ENCODE measurements at places on chromosomes 1 and 21.

GRCh38 chr1:195899762-195900352 is 708.4 kb downstream of the KCNT2 start:
- DNase-seq, result no peak

- no peak for DNase-seq
Measured at GRCh38 chr1:222104694-222105392, 363.0 kb upstream of the DUSP10 start.

- no peak for DNase-seq
Measured at GRCh38 chr1:6002714-6003501, 10.7 kb upstream of the NPHP4 start.

- no peak for DNase-seq
Measured at GRCh38 chr1:99216956-99217355, 47.3 kb upstream of the PLPPR4 start.

GRCh38 chr21:17585875-17586450 is 26.7 kb downstream of the BTG3 start:
- no peak for DNase-seq

- no peak for DNase-seq
Measured at GRCh38 chr1:145985502-145986439, 10.6 kb downstream of the TXNIP start.

DNA sequence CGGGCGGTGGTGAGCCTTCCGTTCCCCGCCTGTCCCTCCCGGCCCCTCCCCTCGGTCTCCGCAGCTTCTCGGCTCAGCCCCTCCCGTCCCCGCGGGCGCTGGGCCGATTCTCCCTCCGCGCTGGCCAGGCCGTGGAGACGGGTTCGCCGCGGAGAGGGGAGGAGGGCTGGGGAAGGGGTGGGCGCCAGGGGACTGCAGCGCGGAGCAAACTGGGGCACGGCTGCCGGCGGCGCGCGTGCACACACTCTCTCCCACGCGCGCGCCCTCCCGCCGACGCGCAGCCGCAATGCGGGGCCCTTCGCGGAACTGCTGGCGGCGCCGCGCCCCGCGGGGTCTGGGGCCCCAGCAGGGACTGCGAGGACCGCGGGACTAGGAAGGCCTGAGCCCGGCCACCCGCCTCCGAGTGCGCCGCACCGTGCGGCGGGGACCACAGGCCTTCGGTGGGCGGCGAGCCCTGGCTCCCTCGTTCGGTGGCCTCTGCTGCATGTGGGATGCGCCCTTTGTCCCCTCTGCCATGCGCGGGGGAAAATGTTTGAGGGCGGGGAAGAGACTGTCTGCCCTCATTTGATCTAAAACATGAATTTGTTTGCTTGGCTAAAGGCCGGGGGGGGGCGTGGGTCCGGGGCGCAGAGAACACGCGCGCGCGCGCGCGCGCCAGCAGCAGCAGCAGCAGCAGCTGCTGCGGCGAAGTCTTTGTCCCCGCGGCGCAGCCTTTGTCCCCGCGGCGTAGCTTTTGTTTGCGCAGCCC is 90.7 kb upstream of the VAMP3 start:
- peak; percentile 61 for DNase-seq

- no peak for DNase-seq
Measured at GRCh38 chr1:53578358-53578757, 119.2 kb downstream of the DMRTB1 start.

DNA sequence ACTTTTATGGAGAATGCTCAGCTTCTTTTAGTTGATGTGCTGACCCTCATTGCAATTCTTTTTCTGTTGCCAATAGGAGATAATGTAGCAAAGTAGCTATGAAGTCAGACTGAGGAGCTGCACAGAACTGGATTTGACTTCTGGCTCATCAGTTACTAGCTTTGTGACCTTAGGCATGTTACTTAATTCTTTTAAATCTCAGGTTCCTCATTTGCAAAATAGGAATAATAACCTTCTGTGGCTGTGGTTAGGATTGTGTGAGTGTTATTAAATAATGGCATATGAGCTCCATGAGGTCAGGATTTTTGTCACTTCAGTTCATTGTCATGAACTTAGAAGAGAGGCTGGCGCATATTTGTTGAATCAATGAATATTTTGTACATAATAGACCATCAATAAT is 237.6 kb upstream of the SGIP1 start:
- DNase-seq, result no peak

Measured in head of caudate nucleus (tissue), 42 donors.